T-helper 17 cell (primary cell): ENCODE measurements at places on chromosomes 7 and 10. TPM values are rescaled to one million over a fixed set of nuclear protein-coding genes. Genes with fewer than 3 reads are reported as not detected.

Gene NAT16
- not detected for total RNA-seq

Gene LDB3
- total RNA-seq: not detected

Gene OR2A42
- not detected for total RNA-seq

Gene ZNF273
- 6.7 TPM for total RNA-seq

Gene ELMO1
- 169 TPM for total RNA-seq

Gene CDK13
- 116 TPM for total RNA-seq

Gene SFTPA1
- not detected for total RNA-seq

Gene SFTPD
- not detected for total RNA-seq

DNA sequence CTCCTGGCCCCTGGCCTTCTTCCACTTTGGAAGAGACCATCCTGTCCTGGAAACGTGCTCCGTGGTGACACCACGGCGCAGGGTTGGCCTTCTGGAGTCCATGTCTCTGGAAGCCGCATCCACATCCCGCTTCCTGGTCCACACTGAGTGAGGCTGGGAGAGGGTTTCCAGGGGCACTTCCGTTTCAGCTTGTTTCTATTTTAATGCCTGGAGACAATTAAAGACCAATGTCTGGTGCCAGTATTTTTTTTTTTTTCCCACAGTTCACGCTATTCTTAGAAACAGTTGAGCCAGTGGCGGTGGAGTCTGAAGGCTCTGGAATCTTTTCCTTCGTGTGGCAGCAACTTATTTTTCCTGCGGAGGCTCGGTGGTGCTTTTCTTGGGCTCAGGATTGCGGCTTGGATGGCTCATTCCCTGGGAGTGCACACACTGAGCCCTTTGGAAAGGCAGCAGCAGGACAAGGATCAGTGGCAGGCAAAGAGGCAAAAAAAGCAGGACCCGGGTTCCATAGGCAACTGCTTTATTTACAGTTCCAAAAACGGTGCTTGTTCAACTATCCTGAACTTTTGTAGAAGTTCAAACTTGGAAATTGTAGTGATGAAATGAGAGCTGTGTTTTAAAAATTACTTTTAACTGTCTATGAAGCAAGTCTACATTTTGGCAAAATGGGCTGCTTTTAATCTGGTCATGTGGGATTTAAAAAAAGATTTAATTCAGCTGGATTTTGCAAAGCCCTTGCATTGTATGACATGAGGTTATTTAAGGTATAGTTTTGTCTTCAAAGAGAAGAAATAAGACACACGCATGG is 202.8 kb downstream of the BAMBI start:
- no peak for DNase-seq

GRCh38 chr10:131899116-131899690 is 1.6 kb upstream of the PPP2R2D start:
- no peak for DNase-seq

DNA sequence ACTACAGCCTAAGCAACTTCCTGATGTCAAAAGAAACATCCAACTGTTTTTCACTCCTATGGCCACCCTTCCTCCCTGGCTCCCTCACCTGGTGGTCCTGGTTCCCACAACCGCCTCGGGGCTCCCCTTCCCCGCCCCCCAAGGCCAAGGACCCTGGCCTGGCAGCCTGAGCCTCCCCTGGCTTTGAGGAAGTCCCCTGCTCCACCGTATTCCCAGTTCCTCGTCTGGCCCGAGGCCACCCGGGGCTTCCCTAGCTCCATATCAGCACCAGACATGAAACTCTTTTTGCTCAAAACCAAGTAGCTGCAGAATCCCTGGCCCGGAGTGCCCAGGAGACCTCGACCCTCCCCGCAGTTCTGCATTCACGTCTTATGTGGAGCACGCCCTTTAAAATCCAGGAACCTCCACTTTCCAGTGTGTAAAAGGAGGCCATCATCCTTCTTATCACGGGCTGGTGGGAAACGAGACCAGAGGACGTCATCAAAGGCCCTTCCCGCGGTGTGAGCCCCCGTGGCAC is 82.9 kb downstream of the PRKAG2 start:
- no peak for DNase-seq

DNA sequence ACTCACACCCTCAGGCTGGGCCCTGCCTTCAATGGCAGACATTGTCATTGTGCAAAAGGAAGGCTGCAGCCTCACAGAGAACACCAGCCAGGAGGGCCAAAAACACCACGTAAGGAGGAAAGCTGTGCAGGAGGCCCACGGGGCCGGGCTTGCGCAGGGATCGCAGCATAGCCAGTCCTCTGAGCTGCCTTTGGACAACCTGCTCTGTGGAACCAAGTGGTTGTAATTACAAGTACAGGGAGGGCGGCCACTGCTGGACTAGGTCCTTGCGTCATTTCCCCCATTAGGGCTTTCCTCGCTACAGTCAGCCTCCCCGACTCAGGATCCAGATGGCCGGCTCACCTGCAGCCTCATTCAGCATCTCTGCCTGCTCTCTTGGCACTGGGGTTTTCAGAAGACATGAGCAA is 66.9 kb downstream of the FAM53B start:
- no peak for DNase-seq

DNA sequence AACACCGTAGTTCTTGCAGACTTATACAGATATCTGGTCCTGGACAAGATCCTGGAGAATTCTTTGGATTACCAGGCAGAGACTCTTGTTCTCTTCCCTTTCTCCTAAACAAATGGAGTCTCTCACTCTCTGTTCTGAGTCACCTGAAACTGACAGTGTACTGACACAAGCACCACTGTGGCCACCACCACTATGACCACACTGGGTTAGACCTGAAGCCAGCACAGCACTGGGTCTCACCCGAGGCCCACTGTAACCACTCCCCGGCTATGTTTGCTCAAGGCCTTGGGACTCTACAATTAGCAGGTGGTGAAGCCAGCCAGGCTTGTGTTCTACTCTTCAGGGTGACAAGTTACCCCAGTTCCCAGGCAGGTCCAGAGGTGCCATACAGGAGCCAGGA is 22.8 kb downstream of the SLC39A12 start:
- no peak for DNase-seq

- no peak for DNase-seq
Observed at GRCh38 chr10:61961278-61961677, 59.8 kb downstream of the ARID5B start.

DNA sequence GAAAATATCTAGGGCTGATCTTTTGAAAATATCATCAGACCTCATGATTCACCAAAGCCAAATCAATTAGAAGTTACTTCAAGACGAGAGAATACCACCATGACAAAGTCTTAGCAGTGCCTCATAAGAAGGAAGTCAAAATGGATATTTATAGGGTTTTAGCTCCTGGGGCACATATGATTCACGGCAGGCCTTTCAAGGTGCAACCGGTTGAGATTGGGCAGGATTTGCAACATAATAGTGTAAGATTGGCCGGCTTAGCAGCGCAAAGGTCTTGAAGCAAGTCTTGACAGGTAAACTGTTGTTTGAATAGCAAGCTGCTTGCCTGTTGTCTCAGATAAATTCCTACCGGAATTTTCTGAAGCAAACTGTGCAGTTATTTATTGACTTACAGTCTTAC is 17.5 kb downstream of the ADRB1 start:
- no peak for DNase-seq

DNA sequence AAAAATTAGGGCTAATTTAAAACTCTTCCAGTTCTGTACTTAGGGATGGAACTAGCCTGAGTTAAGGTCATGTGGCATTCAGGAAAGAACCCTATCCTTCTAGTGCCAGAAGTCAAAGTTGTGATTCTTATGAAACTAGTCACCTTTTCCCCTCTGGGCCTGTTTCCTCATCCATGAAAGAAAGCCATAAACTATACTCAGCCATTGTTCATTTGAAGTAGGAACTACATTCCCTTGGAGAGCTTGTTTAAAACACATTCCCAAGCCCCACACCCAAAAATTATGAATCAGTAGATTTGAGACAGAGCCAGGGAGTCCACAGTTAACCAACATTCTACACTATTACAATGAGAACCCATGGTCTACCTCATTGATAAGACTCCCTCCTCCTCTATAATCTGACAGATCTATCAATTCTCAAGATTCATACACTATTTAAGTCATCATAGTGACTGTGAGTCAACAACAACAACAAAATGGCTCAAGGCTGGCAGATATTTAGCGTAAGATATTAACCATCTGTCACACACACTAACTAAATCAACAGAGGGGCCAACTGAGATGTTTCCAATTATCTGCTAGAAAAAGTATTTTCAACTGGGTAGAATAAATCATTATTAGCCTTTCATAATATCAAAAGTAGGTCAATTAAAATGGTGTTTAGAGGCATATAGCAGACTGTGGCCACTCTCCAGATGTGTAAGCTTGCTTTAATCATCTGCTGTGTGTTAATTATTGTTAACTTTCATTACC is 102.3 kb downstream of the SLC25A13 start:
- DNase-seq: no peak

- no peak for DNase-seq
Observed at GRCh38 chr10:127314797-127315196, 118.4 kb upstream of the INSYN2A start.

DNA sequence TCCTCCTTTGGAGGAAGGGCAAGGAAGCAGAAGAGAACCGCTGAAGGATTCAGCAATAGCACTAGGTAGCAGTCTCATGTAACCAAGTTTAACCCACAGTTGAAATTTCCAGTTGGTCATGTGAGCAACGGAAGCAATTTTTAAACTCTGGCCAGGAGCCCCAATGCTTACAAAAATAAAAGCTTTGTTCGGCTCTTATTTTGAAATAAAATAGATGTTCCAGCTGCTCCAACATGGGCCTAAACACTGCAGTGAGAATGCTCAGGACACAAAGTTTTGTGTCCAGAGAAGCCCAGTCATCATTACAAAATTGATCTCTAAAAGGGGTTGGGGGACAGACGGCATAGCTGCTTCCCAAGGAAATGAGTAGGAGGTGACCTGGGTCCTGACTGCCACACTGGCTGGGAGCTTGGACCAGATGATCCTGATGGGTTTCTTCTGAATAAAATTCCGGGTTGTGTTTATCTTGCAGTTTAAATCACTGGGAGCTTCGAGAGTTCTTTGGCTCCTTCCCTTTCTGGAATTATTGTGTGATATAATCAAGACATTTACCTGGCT is 452 bp upstream of the TMEM140 start:
- DNase-seq: no peak
